ENCODE measurements at places on chromosomes 2 and 18.

- DNase-seq = no peak
These were observed 38.0 kb downstream of the RNF152 start for GRCh38 chr18:61854578-61855448.

DNA sequence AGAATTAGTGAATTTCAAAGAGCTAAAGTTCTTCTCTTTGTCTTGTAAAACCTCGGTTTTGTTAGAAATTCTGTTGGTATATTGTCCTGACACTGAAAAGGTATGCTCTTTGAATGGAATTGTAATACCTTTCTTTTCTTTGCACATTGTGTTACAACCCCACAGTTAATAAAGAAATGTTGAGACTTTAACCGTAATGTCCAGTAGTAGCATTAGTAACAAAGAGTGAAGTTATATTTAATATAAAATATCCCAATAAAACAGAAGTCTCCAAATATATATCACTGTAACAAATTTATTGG is 69.8 kb downstream of the EHBP1 start:
- no peak for DNase-seq

DNA sequence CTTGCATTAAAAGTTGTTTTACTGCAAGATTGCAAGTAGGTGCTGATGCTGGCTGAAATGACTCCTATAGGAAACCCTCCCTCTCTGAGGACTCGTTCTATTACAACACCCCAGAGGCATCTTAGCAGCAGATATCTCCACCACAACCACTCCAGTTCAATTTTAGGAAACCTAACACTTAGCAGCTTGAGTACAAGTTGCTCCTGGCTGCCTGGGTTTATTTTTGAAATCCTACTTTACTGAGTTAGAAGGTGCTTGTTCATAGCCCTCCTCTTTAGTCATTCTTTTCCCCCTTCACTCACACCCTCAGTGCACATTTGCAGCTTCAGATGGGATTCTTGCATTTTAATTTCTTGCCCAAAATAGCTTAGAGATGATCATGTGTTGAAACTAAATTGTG is 111.5 kb downstream of the MTCL1 start:
- no peak for DNase-seq

DNA sequence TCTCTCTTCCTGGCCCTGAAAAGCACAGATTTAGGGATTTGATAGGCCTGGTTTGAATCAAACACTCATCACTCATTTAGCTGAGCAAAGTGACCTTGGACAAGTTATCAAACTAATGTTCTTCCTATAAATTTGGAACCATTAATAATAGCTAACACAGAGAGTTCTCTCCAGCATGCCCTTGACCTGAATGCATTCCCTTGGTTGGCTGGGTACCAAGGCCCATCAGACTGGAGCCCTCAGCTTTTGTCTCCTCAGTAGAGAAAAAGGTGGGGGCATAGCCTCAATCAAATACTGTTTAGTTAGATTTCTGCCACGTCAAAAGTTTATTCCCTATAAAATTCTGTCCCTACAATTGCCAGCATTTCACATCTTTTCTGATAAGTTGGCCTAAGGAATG is 13.8 kb upstream of the MRPL19 start:
- no peak for DNase-seq

DNA sequence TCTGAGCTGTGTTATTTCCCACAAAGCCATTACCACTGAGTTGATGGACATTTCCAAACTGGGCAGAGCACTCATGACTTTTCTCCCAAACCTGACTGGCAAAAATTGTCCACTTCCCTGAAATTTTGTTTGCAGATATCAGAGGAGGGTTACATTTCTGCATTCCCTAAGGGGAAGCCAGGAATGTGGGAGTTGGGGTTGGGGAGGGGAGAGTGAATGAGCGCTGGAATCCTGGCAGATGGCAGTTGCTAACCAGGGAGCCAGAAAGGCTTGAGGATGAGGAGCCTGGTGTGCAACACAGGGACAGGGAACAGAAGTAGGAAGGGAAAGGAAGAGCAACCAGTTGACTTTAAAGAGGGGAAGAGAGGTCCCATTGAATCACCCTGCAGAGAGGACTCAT is 14.0 kb upstream of the CCNYL1 start:
- no peak for DNase-seq

DNA sequence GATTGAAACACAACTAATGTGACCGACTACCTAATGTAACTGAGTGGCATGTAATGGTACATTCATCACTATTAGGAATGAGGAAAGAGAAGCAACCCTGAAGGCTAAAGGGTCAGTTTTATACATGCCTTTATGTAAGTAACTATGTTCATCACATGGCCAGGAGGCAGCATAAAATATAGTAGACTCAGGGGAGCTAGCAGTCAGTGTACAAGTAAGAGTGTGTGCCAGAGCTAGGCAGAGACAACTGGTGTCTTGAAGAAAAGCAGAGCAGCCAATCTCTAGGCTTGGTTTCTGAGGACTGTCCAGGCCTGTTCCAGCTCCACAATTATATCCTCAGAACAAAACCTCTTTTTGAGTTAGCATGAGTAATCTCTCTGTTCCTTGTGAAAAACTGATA is 18.1 kb downstream of the SMAD2 start:
- no peak for DNase-seq

DNA sequence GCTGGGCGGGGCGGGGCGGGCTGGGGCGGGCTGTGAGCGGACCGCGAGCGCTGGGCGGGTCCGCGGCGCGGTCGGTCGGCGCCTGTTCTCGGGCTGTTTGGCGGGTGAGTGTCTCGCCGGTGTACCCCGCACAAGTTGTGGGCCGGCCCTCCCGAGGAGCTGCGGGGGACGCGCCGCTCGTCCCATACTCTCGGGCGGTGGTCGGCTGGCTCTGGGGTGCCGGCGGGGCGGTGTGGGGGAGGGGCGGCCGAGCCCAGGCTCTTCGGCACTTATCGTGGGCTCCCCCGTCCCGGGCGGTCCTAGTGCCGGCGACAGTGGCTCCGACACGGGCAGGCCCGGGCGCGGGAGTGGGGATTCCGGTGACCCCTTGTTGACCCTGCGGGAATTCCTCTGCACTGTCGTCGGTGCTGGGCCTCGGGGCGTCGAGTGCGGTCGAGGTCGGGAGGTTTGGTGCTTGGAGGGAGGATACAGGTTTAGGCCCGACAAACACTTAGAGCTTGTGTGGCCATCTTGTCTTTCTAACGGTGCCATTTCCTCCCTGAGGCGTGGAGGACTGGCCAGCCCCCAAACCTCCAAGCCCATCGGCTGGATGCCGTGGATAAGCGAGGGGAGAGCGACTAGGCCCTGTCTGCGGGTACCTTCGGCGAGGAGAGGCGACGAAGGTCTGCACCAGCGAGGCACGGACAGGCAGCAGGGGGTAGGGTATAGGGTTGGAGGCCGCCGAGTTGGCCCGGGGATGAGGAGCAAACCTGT is at the start of gene SEPTIN2:
SEPTIN2 (plus strand) TSS at position 47 of the 753 bp plus-strand sequence. CDS start 8,308 bp downstream, outside the sequence.
- peak; percentile 61 for DNase-seq

DNA sequence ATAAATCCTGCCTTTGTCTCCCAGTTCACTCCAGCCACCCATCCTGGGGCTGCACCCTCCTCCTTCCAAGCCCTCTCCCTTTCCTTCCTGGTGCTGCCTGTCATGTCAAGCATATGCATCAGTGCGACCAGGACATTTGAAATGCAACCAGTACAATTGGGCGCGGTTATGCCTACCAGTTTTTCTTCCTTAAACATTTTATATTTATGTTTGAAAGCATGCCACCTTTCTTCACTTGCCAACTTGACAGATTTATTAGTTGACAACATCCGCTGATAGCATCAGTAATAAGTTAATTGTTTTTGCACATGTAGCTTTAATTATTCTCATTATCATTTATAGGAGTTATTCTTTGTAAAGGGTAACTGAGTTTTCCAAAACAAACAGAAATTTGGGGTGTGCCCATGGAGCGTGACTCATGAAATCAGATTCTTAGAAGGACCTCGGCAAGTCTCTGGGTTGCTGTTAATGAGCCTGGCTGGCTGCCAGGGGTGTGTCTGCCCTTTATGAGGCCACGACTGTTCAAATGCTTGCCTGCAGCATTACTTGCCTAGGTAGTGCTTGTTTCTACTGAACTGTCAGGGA is 32.8 kb upstream of the IL1B start:
- no peak for DNase-seq

DNA sequence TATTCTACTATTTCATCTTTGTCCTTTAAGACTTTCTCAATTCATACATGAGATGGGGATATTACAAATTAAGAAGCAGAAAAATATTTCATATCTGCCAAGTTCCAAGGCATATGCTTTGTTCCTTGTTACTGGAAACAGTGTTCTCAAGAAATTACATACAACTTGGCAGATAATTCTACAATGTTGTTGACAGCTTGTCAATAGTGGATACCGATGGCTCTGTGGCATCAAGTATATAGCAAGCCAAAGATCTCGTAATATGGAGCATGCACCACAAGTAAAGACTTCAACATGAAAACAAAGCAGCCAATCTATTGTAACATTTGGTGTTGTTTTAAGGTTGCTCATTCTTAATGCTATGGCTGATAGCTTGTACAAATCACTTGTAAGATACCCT is 598.2 kb upstream of the KLHL29 start:
- no peak for DNase-seq

DNA sequence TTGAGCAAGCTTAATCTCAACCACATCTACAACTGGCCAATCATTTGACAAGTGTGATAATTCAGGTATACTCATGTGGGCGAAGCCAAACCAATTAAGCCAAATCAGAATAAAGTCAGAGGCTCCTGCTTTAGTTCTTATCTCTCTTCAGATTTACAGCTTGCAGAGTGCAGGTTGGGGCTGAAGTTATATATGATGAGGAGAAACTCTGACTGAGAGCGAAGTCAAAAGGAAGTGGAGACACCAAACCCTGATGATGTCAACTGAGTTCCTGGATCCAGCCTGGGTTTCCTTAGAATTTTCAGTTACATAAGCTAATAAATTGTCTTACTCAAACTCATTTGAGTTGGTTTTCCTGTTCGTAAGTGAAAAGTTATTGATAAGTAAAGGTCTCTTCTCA is 73.9 kb downstream of the ASXL2 start:
- no peak for DNase-seq

DNA sequence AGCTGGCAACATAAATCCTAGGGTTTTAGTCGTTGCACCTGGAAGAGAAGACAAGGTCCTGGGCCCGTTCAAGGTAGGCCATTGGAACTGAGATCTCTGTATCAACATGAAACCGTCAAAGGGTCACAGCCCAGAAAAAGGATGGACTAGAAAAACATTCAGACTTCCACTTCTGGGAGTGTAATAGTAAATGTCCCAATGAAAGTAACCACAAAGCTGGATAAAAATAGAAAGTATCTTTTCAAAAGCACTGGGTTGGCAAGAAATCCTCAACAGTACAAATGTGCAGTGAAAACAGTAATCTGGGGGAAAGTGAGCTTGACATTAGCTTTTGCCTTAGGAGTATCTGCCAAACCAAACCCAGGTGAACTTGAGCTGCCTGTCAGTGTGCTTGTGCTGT is 12.9 kb downstream of the CGREF1 start:
- no peak for DNase-seq

GRCh38 chr2:218959761-218960308 is 369 bp downstream of the CDK5R2 start:
- DNase-seq = no peak

DNA sequence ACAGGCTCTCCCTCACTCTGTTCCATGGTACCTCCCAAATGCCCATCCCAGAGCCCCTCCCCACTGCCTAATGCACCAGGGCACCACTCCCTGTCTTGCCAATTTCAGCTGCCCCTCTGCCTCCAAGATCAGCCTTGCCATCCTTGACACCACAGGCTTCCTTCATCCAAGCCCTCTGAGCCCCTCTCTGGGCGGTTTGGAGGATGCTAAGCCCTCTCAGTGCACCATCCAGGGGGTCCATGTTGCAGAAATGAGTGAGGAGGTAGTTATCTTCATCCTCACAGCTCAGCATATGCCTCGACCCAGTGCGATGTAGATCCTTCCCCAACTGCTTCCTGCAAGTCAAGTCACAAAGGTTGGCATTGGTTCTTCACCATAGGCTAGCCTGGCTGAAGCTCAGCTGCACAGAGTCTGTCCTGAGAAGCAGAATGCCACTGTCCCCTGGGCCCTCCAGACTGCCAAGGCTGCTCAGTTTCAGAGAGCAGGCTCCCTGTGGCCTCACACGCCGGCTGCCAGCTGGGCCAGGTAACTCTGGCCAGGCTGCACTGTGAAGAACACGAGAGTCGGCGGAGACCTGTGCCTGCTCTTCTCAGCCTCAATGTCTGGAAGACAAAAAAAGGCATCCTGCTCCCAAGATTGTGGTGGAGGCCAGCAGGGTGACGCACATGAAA is 9.9 kb upstream of the MAP3K2 start:
- no peak for DNase-seq

DNA sequence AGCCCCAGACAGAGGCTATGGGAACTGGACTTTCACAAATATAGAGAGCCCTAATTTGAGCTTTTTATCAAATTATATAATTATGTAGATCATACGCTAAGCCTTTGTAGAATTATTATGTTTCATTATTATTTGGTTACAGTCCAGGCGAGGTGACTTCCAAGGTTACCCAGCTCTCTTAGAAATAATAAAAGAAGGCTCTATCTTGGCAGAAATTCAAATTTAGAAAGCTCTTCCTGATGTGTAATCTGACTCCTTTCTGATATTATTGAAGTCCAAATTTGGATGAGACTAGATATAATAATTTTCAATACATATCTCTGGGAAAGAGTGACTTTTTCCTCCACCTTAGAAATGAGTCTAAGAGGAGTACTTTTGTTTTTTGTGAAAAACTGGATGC is 4.8 kb upstream of the SLC38A11 start:
- no peak for DNase-seq

- DNase-seq = no peak
These were observed 50.5 kb downstream of the DYSF start for GRCh38 chr2:71503837-71504236.

DNA sequence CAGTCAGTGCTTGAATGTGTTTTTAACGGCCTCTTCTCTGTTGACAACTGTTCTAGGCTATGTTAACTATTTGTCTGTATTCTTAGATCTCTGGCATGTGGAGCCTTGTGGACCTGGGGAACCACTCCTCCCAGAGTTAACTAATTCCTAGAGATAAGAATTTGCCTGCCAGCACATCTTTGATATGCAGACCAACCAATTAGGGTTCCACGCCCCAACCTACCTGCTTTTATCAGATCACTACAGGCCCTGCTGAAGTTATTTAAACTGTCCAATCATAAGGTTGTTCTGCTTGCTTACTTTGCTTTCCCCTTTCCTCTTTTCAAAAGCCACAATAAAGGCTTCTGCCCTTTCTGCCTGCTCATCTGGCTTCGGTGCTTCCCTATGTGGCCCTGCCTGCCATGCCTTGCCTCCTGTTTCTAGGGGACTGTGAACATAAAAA is 8.5 kb upstream of the CYBRD1 start:
- no peak for DNase-seq

All from amygdala (tissue), 56 donors.